ENCODE measurements at places on chromosomes 5 and 9.

DNA sequence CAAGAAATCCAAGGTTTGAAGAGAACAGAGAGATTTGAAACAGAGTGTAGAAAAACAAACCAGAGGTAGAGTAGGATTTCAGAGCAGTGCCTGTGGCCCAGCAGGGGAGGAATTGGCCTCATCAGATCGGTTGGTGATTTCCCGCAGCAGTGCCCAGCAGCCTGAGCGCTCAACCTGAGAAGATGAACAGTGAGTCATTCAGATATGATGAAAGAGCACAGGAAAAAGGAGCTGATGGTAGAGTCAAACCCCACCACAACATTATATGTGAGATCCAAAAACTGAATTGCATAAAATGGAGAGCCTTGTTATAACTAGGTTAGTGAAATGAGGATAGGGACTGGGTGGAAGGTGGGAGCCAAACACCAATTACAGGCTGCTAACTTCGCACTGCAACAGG, 248.9 kb downstream of the PIK3R1 start:
- DNase-seq: no peak

DNA sequence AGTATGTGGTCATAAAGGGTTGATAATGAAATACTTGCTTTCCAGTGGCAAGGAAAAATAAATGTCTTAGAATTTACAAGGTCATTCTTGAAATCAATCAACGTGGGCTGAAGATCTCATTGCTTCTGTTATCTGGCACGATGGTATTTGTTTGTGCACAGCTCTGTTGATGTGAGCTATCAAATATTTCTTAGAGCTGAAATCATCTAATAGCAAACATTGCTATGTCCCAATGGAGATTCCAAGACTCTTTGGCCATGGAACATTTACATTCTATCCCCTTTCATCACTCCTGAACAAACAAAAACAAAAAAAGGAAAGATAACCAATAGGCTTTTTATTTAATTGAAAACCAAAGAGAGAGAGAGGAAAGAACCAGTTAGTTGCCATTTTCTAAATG, 111.5 kb upstream of the CCDC152 start:
- DNase-seq: no peak

DNA sequence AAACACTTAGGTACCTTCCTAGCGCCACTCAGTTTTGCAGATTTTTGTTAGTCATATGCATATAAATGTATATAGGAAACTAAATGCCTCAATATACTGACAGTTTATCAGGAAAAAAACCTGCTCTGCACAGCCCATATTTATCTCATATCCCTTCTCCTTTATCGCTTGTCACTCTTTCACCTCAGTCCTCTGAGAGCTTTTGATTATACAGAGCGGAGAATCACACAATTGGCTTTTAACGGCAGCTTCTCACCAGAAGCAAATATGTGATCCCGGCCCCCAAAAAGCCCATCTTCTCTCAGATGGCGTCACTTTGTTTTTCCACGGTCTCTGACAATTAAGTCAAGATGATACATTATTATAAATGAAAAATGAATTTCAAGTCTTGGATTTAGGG, 362.6 kb downstream of the DNAH5 start:
- no peak for DNase-seq

DNA sequence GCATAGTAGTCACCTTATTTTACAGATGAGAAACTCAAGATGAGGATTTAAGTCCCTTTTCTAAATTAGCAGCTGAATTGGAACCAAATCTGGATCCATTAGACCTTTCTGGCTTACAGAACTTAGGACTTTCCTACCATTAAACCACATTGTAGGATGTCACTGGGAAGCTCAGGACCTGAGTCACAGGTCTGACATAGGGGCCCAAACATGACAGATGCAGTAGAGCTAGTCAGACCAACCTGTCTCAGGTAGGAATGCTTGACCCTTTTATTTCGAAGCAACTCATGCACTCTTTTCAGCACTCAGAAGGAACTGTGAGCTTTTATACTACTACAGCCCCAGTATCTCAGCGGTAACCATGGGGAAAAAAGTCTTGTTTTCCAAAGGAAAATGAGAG, 2.6 kb downstream of the RAB24 start:
- DNase-seq: no peak

- DNase-seq: no peak
Measured at GRCh38 chr5:32029261-32029660, 144.9 kb downstream of the GOLPH3 start.

DNA sequence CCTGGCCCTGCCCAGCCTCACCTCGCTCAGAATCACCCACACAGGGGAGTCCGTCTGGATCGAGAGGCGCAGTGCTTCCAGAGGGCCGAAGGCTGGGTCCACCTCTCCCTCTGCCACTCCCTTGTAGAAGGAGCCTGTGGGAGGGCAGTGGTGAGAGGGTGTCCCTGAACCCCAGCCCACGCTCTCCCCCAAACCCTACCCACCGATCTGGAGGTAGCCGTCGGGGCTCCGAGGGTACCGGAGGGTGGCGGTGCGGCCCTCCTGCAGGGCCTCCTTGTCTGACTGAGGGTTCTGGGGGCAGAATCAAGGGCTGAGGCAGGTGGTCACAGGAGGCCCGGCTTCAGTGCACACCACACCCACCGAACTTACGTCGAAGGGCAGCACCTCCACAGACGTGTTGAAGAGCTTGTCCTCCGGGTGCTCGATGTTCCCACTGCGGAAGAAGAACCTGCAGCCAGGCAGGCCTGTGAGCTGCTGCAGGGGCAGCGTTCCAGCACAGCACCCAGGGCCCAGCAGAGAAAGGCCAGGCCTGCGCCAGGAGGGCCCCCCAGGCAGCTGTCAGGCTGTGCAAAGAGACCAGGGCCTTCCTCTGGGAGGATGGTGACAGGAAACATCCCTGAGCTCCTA, 4.5 kb downstream of the LTC4S start:
- DNase-seq: no peak

DNA sequence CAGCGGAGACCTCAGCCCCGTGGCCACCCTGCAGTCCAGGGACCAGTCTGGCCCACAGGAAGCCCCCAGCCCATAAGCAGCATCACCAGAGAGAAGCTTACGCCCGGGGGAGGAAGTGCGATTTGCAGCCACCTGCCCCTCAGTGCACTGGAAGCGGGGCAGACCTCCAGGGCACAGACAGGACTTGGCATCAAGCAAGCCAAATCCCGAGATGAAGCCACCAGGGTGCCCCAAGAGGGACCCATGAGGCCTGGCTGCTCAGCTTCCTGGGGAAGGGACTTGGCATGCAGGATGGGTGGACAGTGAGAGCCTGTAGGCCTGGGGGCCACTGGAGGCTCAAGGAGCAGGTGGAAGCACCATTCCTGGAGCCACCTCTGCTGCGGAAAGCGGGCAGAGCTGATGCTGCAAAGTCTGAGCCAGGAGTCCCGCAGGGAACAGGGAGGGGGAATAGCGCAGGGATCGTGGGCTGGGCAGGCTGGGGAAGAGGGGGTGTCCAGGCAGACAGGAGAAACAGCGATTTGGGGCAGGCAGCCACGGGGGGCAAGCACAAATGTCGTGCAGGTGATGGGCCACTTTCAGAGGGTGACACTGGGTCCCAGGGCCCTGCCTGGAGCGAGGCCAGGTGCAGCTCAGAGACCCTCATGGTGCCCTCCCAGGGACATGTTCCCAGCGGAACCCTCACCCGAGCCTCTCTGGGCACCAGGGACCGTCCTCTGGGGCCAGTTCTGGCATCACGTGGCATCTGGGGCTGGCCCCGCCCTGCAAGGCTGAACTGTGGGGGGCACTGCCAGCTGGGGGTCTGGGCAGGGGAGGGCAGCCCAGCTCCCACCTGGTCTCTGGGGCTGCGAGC, 3.2 kb downstream of the LRRC26 start:
- DNase-seq: peak; percentile 23

GRCh38 chr5:16582081-16582480, 34.7 kb downstream of the RETREG1 start:
- DNase-seq: no peak

GRCh38 chr5:111853748-111854147, 96.8 kb upstream of the NREP start:
- DNase-seq: no peak

DNA sequence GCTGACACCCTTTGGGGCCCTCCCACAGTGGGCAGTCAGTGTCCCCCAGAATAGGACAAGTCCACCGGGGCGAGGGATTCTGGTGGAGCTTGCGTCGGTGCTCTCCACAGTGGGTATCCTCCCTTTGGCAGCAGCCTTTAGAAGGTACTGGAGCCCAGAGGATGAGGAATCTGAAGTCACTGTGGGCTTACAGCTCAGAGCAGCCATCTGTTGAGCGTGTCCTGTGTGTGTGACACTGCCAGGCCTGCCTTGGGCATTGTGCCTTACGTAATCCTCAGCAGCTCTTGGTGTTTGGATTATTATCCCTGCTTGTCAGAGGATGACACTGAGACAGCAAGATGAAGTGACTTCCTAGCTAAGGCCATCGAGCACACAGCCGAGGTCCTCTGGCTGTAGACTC, 12.6 kb downstream of the URM1 start:
- no peak for DNase-seq

DNA sequence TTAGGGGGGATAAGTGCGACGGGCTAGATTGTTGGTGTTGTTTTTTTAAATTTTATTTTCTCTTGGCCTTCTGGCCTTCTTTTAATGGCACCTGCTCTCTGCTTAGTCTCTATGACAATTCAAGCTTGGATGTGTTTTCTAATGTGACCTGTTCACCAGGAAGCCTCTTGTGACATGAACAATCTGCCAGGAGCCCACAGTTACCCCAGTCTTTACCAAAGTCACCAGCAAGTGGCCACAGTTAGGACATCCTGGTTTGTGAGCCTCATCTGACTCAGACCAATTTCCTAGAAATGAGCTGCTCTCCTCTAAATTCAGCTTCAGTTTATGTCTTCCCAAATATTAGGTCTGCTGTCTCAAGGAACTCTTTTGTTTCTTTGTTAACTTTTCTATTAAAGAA, 135.8 kb downstream of the TLE4 start:
- no peak for DNase-seq

GRCh38 chr5:171823269-171823668, 37.7 kb downstream of the SMIM23 start:
- DNase-seq: no peak

DNA sequence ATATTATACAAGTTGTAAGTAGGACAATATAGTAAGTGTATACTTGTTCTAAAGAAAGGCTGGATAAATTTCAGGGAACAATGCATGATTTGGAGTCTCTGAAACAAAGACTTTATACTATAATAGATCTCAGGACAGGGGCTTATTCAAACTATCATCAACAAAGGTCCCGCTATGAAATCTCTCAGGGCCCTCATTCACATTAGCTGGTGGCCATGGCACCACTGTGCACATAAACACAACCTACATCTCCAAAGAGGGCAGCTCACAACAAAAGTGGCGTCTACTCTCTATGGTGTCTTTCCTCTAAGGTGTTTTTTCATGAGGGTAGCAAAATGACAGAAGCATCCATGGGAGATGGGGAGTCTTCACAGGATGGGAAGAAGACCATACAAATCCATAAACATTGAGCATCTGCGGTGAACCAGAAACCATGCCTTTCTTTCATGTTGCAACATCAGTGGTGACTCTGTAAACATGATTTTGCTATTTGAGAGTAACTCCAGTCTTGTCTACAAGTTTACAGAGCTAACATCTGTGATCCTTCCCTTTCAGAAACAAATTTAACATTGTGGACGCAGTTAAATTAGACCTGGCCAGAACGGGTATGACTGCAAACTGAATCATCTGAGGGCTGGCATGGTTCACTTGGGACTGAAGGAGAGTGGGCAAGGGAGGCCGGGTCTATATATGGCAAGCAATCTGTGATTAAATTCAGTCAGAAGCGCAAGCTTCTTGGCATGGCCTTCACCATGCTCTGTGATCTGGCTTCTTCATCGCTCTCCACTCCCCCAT, 5.5 kb downstream of the TTLL11 start:
- no peak for DNase-seq

DNA sequence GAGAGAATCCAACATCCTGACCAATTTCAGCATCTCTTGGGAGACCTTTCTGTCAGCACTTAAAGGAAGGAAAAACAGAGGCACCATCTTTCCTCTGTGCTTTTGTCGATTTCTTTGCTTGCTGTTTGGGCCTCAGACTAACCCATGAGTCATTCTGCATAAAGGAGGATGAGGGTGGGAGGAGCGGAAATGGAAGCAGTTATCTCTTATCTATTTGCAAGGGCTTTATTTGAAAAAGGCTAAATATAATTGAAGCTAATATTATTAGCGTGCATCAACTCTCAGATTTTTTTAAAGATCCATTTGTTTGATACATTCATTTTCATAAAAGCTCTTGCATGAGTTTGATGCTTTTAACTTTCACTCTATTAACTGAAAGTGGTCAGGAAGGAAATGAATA, 72.9 kb downstream of the ZNF622 start:
- no peak for DNase-seq

DNA sequence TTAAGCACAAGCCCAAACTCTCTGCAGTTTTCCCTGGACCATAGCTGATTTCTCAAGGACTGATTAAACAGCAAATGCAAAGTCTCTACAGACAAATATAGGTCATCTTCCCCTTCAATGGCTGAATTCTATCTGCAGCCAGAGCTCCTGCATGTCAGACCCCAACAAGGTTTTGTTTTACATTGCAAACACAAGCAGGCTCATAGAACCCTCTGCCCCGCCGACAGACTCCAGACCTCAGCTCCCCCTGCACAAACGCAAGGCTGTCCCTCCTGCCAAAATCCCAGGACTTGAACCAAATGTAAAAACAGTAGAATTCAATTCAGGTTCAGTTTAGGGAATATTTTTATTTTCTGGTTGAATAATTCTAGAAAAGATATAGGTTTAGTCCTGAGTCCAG, 526.7 kb upstream of the TRPC7 start:
- DNase-seq: no peak

DNA sequence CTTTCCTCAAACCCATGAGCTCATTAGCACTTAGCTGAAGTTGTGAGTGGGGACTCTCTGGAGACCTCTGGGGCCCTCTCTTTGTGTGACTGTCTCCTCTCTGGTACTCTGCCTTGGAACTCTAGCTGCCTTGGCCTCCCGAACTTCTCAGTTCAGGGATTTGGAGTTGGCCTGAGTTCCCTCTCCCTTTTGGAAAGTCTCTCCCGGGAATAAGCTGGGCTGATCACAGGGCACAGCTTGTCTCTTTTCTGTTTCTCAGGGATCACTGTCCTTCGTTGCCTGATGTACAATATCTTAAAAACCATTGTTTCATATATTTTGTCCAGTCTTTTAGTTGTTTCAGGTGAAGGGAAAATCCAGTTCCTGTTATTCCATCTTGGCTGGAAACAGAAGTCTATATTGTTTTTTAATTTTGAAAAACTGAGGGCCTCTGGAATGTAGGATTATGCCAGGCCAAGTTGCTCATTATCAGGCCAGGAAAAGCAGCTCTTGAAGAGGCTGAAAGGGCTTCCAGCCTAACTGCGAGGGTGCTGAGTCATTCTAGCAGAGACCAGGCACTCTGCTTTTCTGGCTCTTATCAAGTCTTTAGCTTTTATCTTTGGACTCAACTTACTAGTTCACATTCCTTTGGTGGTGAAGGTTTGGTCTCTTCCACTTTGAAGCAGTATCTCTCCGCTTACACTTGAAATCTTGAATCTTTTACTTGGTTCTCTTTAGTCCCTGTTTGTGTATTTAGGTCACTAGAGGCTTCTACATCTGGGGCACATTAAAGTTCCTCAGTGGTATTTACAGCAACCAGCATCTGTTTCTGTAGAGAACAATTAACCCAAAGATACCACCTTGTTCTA, 8.4 kb upstream of the RGS3 start:
- peak; percentile 41 for DNase-seq

GRCh38 chr5:1655496-1656270, 131.9 kb upstream of the LPCAT1 start:
- no peak for DNase-seq

GRCh38 chr9:100228352-100228869, 124.3 kb downstream of the TEX10 start:
- DNase-seq: no peak

Measured in RPMI8226 (cell line).